ENCODE measurements at places on chromosomes 3 and 15.

DNA sequence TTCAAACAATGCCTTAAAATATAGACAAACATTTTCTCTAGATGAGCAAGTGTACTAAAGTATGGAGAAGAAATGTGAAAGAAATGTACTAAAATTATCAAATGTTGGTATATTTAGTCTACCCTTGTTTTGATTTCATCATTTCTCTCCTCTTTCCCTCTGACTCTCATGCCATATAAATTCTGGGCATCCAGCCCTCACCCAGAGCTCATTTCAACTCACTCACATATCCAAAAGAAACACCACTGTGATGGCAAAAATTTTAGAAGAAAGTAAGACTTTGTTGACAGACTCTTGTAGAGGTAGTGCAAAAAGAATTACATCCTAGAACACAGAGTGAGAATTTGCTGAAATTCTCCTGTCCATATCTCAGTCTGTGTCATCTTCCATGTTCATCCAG lies 377.8 kb upstream of the SUCLG2 start:
- DNase-seq: peak; percentile 42

DNA sequence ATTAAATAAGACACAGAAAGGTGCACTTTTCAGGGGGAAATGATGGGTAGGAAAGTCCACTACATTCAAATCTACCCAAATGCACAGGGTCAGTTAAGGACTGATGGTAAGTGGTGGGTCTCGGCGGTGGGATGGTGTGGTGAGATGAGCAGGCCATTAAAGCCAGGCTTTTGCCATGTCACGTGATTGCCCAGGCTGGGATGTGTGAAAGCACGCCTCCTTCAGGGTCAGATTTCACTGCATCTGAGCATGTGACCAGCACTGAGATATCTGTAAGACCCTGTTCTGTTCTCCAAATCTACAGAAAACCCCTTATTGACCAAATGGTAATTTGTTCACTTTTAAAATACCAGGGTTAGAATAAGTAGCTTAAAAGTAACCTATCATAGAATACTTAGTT lies 301.5 kb downstream of the MEX3B start:
- no peak for DNase-seq

DNA sequence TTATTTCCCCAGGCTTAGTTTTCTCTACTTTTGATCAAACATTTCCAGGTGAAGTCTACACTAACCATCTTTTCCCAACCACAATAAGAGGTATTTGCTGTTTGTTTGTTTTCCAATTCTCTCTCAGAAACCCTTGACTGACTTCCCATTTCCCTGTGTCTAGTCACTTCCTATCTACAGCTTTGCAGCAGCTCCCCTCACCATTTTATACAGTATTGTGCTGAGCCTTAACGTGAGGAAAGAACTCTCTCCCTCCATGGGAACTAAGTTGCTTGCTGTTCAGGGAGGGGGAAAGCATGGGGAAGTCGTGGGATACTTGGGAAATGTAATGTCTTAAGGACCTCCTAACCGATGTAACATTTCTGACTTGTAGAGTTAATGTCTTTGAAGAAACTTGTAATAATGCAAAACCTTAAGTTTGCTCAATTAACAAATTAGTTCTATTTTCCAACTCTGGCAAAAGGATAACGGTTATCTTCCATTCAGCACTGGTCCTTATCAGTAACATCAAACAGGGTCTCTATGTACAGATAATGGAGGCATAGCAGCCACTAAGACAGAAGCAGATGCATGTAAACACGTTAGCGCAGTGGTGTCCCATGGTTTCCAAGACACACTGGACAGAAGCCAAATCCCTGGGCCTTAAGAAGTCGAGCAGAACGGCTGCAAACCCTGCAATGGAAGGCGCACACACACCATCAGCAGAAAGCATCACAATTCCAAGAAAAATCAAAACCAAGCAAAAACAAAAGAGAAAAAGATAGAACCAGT lies 39.7 kb downstream of the NPTN start:
- DNase-seq: no peak

- no peak for DNase-seq
These were observed 33.8 kb downstream of the PIK3R4 start for GRCh38 chr3:130712718-130713423.

Measured in aorta (tissue), 5 donors.